Dorsolateral prefrontal cortex (tissue), 122 donors: ENCODE measurements at places on chromosomes 7 and 10.

DNA sequence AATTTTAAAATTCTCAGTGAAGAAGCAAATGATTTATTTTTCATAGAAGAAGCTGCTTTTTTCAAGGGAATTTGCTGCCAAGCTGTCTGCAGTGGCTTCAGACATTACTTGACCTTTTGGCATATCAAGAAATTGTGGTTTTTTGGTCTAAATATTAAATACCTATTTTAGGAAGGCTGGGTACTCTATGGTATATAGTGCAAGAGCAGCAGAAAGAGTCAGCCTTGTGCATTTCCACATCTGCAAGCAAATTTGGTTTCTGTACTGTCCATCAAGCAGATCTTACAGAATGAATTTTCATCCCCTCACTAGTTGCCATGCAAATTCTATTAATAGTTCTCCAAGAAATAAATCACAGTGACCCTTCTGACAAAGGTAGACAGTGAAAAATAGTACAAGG lies 222.0 kb downstream of the BICC1 start:
- DNase-seq = no peak

- DNase-seq = no peak
Measured at GRCh38 chr7:41731493-41732435, 28.9 kb upstream of the INHBA start.

GRCh38 chr7:150831851-150832250 lies 20.5 kb upstream of the AOC1 start:
- no peak for DNase-seq

- DNase-seq = no peak
Measured at GRCh38 chr7:1610678-1611302, 41.0 kb upstream of the PSMG3 start.

GRCh38 chr10:105062951-105063350 lies 421.9 kb downstream of the SORCS3 start:
- DNase-seq = no peak

GRCh38 chr10:132166216-132166950 lies 20.4 kb upstream of the DPYSL4 start:
- DNase-seq = peak; percentile 28

DNA sequence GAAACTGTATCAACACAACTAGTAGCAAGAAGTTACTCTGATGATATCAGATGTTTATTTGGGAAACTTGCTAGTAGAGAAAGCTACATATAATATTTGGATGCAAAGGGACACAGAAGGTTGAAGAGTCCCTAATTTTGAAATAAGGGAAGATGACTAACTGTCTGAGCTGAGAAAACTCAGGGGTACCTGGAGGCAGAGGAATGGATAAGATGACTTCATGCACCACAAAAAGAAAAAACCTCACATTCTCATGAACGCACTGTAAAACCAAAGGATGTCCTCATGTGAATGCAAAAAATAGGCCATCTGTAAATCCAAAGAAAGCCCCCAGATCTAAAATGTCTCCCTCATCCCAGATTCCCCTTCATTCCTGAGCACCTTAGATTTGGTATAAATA lies 29.3 kb downstream of the PRSS2 start:
- DNase-seq = no peak

GRCh38 chr7:5494683-5495561 lies 71.3 kb upstream of the TNRC18 start:
- peak; percentile 79 for DNase-seq

GRCh38 chr7:2383543-2384274 lies 19.7 kb upstream of the CHST12 start:
- DNase-seq = no peak

DNA sequence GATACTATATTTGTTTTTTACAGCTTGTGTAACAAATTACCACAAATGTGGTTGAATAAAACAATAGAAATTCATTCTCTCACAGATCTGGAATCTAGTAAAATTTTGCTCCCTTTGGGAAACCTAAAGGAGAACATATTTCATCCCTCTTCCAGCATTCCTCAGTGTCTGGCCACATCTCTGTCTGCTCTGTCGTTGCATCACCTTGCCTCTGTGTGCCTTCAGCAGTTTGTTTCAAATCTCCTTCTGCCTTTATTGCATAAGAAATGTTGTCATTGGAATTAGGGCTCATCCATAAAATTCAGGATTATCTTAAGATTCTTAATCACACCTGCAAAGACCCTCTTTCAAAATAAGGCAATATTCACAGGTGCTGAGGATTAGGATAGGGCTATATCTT lies 14.5 kb downstream of the OR2A14 start:
- no peak for DNase-seq

- DNase-seq = no peak
Measured at GRCh38 chr7:149196705-149197171, 1.4 kb downstream of the ZNF282 start.

DNA sequence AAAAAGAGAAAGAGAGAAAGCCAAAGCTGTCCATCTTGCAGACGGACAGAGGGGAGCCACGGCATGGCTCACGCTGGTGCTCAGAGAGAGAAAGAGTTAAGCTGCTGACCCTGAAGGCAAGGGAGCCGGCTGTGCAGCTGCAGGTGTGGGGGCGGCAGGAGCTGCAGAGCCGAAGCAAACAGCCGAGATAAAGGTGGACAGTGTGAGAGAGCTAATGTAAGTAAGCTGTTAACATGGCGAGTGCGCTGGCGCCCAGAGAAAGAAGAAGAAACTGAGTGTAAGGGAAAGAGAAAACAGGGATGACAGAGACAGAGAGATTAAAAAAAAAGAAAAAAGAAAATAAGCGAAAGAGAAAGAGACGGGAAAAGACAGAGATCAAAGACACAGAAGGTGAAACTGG lies 18.2 kb downstream of the COL17A1 start:
- DNase-seq = no peak

DNA sequence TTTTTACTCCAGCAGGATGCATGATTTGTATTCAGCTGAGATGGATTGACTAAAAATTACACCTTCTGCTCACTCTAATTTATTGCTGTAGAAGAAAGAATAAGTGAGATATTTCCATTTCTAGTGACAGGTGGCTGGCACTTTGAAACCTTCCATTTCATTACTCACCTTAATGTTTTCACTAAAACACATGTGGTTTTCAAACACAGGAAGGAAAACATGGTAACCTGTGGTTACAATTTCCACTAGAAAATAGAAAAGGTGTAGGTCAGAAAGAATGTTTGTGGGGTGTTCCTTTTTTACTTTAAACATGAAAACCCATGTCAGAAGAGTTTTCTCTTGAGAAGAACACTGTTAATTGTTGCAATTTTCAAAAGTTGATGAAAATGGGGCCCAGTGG lies 12.0 kb upstream of the PRKCQ start:
- DNase-seq = no peak

DNA sequence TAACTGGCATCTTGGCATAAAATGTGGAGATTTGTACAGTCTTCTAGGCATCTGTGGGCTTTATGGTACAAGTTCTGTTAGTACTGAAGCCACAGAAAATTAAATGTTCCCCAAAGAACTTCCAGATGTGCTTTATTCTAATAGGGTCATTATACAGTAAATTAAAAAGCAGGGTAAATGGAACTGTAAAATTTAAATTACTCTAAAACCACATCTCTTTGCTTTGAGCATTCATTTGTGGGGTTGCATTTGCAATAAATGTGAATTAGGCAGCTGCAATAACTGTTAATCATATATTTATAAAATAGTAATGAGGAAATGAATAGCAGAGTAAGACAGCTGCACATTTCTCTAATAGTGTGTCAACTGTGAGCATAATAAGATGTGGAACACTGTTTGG lies 151.5 kb downstream of the BUB3 start:
- DNase-seq = no peak
